ENCODE measurements at places on chromosomes 1 and 21. TPM values are rescaled to one million over a fixed set of nuclear protein-coding genes. Genes with fewer than 3 reads are reported as not detected.

The RPE65 gene
- 0.91 TPM for total RNA-seq

The LGALS8 gene
- 86.0 TPM for total RNA-seq

The HFM1 gene
- 0.18 TPM for total RNA-seq

The CLEC20A gene
- total RNA-seq, result not detected

The CSF1 gene
- total RNA-seq, result 31.5 TPM

GRCh38 chr1:3292051-3292722 lies 162.3 kb upstream of the ARHGEF16 start:
- no peak for DNase-seq
- H3K4me1 ChIP-seq, result no peaks in the 10 kb centered on the region
- no peak overlapping the region for H3K27ac ChIP-seq
- no peak overlapping the region for H3K4me3 ChIP-seq
- H3K27me3 ChIP-seq, result peaks cover 18% of the 10 kb centered on the region

- H3K4me1 ChIP-seq, result no peaks in the 10 kb centered on the region
- H3K4me3 ChIP-seq, result no peak overlapping the region
- DNase-seq, result no peak
Observed at GRCh38 chr1:173094541-173094940, 43.8 kb upstream of the TNFSF18 start.

- H3K27me3 ChIP-seq, result no peaks in the 10 kb centered on the region
- no peaks in the 10 kb centered on the region for H3K36me3 ChIP-seq
- H3K27ac ChIP-seq, result no peak overlapping the region
- no peak overlapping the region for H3K4me3 ChIP-seq
- H3K4me1 ChIP-seq, result no peaks in the 10 kb centered on the region
Observed at GRCh38 chr1:99365141-99365540, 100.8 kb downstream of the PLPPR4 start.

DNA sequence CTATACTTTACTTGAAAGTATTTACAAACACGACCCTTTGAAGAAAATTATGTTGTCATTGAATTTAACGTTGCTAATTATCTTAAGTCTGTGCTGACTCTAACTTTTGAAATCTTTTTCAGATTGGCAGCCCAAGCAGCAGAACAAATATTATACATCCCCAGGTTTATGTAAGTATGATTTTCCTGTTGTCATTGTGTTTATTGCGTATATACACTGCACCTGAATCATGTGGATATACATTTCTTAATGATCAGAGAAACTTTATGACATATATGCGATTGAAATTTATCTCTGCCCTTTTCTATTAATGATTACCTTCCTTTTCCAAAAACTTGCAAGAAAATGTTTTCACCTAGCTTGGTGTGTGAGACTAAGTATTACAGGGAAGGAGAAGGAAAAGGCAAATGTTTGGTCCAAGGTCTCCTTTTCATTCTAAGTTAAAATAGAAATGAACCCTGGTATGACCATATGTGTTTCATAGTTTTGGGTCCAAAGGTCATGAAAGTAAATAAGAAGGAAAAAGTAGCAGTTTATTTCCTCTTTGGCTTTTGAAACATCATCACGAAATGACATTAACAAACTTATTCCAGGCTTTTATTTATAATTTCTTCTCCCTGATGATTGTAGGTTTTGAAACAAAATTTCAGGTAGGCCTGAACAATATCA lies 116.8 kb downstream of the VPS13D start:
- no peak overlapping the region for H3K4me3 ChIP-seq
- no peak overlapping the region for H3K27ac ChIP-seq
- no peak for DNase-seq
- H3K36me3 ChIP-seq, result no peaks in the 10 kb centered on the region
- no peaks in the 10 kb centered on the region for H3K27me3 ChIP-seq

DNA sequence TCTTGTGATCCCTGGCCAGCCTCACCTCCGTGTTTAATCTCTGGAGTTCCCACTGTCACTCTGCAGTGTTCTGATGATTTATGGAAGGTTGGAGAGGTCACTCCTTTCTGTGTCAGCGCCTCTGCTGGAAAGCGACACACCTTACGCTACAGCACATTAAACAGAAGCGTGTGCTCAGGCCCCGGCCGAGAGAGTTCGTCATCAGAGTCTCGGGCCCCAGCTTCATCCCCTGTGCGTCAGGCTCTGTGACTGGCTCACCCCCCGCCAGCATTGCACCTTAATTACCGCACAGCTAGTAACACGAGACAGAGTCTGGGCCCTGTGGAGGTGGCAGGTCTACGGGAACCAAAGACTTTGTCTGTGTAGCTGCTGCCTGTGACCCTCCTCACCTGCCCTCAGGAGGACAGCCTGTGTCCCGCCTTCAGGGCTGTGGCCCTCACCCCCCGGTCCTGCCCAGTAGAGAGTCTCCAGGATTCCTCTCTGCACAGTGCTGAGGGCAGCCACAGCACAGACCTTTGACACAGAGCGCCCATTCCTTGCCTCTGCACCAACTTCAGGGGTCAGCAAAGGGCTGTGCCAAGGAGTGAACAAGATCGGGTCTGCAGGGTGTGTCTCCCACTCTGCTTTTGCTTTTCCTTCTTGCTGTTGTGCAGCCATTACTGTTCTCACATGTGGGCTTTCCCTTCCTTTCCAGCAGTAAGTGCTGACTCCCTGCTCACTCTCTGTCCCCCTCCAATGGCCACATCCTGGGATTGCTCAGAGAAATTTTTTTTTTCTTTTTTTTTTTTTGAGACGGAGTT lies 157.6 kb downstream of the PGBD5 start:
- no peak overlapping the region for H3K4me3 ChIP-seq
- peak; percentile 17 for DNase-seq
- H3K36me3 ChIP-seq, result no peaks in the 10 kb centered on the region
- no peaks in the 10 kb centered on the region for H3K27me3 ChIP-seq
- no peak overlapping the region for H3K27ac ChIP-seq
- H3K4me1 ChIP-seq, result no peaks in the 10 kb centered on the region

DNA sequence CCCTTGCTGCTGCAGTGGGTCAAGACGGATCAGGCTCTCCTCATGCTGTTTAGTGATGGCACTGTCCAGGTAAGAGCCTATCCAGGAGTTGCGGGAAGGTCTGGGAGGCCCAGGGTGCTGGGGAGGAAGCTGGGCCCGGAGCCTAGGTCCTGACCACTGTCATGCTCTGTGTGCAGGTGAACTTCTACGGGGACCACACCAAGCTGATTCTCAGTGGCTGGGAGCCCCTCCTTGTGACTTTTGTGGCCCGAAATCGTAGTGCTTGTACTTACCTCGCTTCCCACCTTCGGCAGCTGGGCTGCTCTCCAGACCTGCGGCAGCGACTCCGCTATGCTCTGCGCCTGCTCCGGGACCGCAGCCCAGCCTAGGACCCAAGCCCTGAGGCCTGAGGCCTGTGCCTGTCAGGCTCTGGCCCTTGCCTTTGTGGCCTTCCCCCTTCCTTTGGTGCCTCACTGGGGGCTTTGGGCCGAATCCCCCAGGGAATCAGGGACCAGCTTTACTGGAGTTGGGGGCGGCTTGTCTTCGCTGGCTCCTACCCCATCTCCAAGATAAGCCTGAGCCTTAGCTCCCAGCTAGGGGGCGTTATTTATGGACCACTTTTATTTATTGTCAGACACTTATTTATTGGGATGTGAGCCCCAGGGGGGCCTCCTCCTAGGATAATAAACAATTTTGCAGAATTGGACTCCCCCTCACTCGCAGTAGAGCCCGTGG lies 1.7 kb downstream of the DYNLT4 start:
- H3K4me3 ChIP-seq, result no peak overlapping the region
- H3K27me3 ChIP-seq, result no peaks in the 10 kb centered on the region
- peaks cover 7% of the 10 kb centered on the region for H3K4me1 ChIP-seq
- no peak overlapping the region for H3K27ac ChIP-seq
- H3K36me3 ChIP-seq, result no peaks in the 10 kb centered on the region

DNA sequence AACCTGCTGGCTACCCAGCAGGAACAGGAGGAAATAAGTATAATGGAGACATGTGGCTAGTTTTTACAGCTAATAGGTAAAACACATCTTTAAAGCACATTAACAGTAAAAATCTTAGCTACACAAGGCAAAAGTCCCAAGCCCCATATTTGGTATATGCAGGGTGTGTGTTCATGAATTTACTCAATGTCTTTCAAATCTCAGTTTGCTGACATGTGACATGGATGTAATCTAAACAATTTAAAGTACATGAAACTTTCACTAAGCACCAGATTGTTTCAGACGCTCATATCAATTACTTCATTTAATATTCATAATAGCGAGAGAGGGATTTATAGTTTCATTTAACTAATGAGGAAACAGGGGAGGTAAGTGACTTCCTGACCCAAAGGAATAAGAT lies 3.9 kb downstream of the TACSTD2 start:
- H3K27me3 ChIP-seq, result no peaks in the 10 kb centered on the region
- H3K27ac ChIP-seq, result peak overlapping the region; percentile 87
- H3K36me3 ChIP-seq, result no peaks in the 10 kb centered on the region
- H3K4me1 ChIP-seq, result peaks cover 5% of the 10 kb centered on the region
- DNase-seq, result no peak
- no peak overlapping the region for H3K4me3 ChIP-seq

DNA sequence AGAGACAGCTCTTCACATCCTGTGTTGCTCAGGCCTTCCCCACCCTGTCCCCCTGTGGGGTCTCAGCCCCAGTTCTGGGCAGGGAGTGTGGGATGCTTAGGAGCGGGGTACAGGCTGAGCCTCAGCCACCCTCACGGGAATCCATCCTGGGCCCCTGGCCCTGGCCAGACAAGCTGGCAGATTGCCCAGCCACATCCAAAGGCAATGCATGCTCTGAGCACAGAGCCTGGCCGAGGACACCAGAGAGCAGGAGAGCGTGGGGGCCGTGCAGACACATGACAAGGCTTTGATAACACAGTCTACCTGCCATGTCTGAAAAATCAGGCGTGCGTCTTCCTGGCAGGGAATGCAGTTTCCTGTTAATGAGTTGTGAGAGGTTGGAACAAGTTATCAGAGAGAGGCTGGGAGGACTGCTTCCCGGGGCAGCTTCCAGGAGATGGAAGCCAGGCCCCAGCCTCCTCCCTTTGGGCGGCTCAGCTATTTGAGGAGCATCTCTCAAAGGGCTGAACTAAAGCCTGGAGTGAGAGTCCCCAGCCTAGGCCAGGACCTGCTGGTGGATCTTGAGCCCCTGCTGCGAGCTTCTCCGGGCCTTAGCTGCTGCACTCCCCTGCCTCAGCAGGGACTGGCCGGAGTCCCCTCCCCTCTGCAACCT lies 72.2 kb upstream of the SELENON start:
- DNase-seq, result peak; percentile 38
- no peak overlapping the region for H3K4me3 ChIP-seq
- H3K36me3 ChIP-seq, result no peaks in the 10 kb centered on the region
- H3K27ac ChIP-seq, result peak overlapping the region; percentile 20
- H3K4me1 ChIP-seq, result peaks cover 10% of the 10 kb centered on the region
- no peaks in the 10 kb centered on the region for H3K27me3 ChIP-seq

All from prostate gland (tissue), 2 donors.